ENCODE measurements at places on chromosomes 7 and 10.
A peak's percentile ranks its signal among the peaks of the same experiment; 100 is the strongest.

DNA sequence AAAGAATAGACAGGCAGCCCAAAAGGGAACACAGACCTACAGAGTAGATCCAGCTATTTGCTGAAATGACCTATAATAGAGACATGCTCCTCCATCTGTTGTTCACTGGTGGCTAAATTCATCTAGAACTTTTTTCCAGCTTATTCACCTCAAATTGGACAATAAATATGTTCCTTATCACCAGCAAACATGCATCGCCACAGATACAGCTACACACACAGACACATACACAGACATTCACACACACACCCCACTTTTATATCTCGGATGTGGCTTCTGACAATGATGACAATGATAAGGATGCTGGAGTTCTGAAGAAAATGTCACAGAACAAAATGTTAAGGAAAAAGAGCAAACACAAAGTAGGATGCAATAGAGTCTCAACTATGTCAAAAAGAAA lies 175.4 kb downstream of the LSM5 start:
- DNase-seq = no peak

- DNase-seq = no peak
Measured at GRCh38 chr10:71205468-71205867, 6.9 kb upstream of the UNC5B start.

GRCh38 chr10:21943633-21944265 lies 59.8 kb downstream of the DNAJC1 start:
- no peak for DNase-seq

DNA sequence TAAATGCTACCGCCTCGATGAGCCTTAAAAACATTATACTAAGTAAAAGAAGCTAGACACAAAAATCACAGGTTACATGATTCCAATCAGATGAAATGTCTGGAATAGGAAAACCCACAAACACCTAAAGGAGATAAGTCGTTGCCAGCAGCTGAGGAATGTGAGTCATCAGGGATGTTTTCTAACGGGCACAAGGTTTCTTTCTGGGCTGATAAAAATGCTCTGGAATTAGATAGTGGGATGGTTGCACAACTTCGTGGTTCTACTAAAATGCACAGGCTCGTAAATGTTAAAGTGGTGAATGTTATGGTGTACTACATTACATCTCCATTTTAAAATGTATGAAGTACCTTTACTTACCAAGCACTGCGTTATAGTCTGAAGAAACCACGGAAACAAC lies 9.7 kb downstream of the ABLIM1 start:
- DNase-seq = no peak

- DNase-seq = peak; percentile 94
Measured at GRCh38 chr7:151085691-151086620, at the start of gene AGAP3. AGAP3 (plus strand) TSS chr7:151086475; CDS start chr7:151086742, 267 bp downstream.

DNA sequence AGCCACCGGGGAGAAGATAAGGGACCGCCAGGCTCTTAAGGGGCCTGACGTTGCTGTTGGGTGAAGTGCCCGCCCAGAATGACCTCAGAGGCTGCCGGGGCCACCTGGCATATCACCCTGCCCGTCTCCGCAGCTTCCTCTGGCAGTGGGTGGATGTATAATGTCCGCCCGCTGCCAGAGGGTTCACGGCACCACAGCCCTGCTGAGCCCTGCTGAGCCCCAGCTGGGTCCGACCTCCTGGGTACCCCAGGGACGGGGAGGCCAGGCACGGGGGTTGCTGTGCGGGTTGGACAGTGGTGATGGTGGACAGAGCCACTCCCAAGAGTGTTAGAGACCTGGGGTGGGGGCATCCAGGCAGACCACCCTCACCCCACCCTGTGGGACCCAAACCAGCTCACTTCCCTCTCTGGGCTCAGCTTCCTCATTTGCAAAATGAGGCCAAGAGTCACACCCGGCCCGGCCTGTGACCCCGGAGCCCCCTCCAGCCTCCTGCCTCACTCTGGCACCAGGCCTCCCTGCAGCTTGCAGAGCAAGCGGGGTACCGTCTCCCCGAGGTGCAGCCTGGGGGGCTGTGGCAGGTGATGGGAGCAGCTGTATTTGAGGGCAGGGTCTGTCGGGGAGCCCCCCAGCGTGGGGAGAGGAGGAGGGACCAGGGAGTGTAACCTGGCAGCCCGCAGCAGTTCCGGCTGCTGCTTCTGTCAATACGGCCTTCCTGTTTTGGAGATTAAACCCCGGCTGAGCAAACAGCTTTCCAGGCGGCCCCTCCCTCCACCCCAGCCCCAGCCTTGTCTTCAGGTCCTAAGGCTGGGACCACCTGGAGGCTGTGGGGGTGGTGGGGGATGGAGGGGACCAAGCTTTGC lies 8.4 kb upstream of the LFNG start:
- no peak for DNase-seq

GRCh38 chr10:48633381-48634197 lies 28.7 kb upstream of the ARHGAP22 start:
- no peak for DNase-seq

DNA sequence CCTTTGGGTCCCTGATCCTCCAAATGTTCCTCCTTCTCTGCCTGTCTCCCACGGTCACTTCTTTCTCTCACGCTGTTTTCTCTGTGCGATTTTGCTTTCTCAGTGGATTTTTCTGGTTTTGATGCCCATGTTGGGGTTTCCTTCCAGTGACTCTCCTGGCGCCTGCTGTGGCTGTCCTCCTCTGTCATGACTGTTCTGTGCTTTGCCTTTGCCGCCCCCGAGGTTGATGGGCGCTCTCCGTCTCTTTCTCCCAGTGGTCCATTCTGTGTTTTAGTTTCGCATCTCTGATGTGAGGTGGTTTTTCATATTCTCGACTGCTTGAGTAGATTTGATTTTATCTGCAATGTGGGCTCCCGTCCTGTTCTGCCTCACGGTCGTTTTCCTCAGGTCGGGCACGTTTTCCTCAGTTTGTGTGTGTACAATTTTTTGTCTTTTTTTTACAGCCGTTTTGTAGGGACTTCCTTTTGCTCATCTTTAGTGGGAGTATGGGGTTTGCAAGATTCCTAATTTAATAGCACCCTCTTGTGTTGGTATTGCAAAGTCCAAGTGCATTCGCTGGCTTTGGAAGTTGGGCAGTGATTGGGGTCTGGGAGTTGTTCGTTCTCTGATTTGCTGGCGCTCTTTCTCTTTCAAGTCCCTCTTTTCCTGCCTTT lies 100.0 kb downstream of the INPP5A start:
- DNase-seq = no peak

GRCh38 chr10:73159038-73159648 lies 8.7 kb downstream of the ECD start:
- peak; percentile 60 for DNase-seq

- DNase-seq = no peak
Measured at GRCh38 chr7:103292122-103292521, 5.1 kb upstream of the PMPCB start.

DNA sequence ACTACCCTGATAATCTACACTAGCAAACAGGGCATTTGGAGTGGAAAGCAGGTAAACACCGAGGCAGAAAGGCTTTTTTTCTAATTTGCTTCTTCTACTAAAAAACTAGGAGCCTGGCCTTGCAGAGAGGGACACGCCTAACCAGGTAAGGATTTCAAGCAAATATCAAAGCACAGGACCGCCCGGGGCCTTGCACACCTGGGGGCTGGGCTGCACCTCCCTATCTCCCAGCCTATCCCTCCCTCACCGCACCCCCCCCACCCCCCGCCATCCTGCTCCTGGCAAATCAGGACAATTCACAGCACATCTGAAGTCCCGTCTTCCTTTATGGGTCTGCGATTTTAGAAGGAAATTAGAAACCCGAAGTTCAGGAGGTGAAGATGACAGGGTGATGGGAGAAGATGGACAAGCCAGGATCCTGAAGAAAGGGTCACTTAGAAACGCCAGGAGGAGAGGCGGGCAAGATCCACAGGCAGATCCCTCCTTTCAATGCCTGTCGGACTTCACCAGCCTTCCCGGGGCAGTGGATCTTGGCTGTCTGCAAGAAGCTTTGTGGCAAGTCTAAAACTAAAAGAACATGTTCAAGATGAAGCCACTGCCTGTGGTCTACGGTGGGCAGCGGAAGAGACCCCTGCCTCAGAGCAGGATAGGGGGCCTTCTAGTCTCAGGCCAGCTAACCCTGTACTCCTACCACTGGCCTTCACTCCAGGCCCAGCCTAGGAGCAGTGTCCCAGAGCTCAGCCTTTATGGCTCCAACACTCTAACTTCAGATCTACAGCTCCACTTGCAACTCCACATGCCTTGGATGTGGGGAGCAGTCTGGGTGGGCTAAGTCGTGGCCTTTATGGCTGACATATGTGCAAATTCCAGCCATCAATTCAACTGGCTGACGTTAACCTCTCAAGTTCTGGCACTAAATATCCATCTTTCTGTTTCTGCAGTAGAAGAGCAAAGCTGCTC lies 43.9 kb downstream of the TNS3 start:
- DNase-seq = peak; percentile 81

- no peak for DNase-seq
Measured at GRCh38 chr10:103795634-103796270, 59.6 kb downstream of the SH3PXD2A start.

Data from right hindlimb (tissue), 1 donor.